ENCODE measurements at places on chromosomes 6 and 20.
A peak's percentile ranks its signal among the peaks of the same experiment; 100 is the strongest.

- DNase-seq: no peak
Observed at GRCh38 chr6:22972771-22973170, 403.4 kb downstream of the HDGFL1 start.

- DNase-seq: peak; percentile 73
Observed at GRCh38 chr6:137122612-137123011, 50.8 kb downstream of the IL22RA2 start.

DNA sequence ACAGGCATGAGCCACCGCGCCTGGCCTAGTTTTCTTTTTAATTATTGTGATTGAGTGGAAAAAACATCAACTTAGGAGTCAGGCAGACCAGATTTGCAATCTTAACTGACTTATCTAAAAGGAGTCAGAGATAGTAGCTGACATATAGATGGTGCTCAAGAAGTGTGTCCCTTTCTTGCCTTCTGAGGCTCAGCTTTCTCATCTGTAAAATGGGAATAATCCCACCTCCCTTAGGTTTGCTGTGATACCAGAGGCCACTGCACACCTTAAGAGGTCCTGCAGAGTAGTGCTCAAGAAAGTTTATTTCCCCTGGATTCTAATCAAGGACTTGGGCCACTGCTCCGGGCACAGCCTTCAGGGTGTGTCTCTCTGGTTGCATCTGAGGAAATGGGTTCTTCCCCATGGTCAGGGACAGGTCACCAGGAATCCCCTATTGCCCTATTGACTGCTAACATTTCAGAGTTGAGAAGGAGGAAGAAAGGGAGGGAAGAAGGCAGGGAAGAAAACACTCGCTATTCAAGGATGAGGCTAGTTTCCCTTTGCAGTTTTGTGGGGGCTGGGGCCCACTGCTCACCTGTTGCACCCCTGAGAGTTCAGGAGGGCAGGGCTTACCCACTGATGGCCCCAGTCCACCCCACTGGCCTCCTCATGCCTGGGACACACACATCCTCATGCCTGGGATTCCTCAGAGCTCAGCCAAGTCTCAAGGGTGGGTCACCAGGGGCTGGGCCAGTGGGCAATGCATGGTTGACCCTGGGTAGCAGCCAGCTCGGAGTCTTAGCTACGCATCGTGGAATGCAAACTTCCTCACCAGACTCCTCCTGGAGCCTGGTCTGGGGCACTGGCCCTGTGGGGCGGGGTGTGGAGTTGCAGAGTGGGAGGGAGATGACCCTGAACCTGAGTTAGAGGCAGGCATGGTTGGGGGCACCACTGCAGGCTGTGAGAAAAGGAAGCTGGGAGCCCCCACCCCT, 21.2 kb downstream of the C6orf132 start:
- DNase-seq: no peak

GRCh38 chr6:68008445-68008844, 626.6 kb upstream of the ADGRB3 start:
- DNase-seq: no peak

DNA sequence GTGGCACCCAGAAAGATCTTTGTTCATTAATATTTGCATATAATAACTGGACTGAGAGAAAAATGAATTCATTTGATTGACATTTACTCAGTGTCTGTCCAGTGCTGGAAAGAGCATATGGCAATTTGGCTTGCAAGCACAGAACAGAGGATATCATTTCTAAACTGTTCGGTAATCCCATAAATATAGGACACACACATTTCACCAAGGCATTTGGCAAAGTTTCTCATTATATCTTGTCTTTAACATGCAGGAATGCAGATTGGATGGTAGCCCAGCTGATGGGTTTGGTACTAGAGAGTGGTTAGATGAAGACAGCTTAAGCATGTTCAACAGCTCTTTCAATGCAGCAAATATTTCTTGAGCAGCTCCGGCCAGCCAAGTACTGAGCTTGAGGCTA, 259.2 kb downstream of the PRKN start:
- DNase-seq: no peak
